ENCODE measurements at places on chromosomes 6 and 20.
A peak's percentile ranks its signal among the peaks of the same experiment; 100 is the strongest.

GRCh38 chr6:107822176-107823046 is 1.7 kb downstream of the SCML4 start:
- DNase-seq: no peak

GRCh38 chr6:85047818-85048217 is 283.4 kb upstream of the TBX18 start:
- no peak for DNase-seq

DNA sequence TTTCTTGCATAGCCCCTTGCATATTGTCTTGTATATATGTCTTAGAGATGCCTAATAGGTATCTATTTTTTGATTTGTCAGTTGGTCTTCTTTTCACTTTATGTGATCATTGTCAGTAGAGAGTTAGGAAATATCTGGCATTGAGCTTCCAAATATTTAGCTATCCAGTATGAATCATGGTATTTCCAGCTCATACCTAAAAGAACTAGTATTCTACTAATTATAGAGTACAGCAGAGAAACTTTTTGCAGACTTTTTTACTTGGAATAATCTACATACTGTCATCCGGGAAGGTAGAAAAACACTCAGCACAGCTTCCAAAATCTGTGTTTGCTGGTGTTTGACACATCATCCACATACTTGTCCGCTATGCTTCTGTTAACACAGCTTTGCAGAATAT is 156.4 kb upstream of the HTR1E start:
- no peak for DNase-seq

DNA sequence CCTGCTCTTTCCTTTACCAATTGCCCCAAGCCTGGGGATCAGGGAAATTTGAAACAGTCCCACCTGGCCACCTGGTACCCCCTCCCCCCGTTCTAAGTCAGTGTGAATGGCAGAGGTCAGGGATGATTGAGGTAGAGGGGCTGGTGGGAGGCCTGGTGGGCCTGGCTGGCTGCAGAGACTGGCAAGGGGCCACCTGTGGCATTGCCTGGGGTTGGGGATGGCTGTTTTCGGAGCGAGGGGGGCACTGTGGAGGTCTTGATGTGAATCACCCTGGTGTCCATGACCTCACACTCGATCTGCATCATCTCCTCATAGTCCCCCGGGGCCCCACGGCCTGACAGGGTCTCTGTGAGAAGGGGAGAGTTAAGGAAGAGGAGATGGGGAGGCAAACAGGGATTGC is 6.5 kb upstream of the TNXB start:
- DNase-seq: no peak

GRCh38 chr6:130409418-130410100 is 43.7 kb downstream of the TMEM200A start:
- no peak for DNase-seq

DNA sequence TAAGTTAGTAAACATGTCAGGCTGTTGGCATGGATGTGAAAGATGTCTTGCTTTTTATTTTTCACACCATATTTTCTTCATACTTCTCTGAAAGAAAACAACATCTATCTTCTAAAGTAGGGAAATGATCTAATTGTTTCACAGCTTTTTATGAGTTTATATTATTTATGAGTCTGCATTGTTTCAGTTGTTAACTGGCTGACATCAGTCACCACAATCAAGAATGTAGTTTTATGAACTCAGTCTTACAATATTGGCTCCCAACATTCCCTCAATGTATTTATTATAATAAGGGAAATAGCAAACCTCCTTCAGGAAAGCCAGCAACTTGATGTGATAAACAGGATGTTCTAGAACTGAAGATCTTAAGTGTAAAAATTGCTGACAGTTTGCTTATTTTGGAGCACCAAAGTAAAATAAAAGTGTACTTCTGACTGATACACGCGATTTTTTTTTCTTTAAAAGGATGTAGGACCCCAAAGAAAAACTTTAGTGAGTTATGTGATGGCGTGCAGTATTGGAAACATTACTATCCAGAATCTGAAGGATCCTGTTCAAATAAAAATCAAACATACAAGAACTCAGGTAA is 106.0 kb downstream of the ADGRG6 start:
- DNase-seq: no peak

- no peak for DNase-seq
These were observed 22.4 kb downstream of the SLC35F1 start for GRCh38 chr6:117929501-117929900.

- no peak for DNase-seq
These were observed 105.6 kb upstream of the FOXA2 start for GRCh38 chr20:22690000-22690399.

DNA sequence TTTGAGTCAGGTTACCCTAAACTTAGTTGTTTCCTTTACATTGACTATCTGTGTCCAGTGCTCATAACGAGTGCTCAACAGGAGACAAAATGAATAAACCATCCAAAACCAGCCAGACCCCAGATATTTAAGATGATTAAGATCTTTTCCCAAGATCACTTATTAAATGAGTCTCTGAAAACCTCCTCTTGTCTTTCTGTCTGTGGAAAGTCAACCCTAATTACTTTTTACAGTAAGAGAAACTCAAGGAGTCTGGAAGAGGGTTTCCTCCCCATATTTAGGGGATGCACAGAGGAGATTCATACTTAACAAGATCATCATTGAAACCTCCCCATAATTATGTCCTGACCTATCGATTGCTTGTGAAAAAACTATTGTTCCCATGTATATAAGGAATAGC is 84.0 kb downstream of the CAP2 start:
- no peak for DNase-seq

DNA sequence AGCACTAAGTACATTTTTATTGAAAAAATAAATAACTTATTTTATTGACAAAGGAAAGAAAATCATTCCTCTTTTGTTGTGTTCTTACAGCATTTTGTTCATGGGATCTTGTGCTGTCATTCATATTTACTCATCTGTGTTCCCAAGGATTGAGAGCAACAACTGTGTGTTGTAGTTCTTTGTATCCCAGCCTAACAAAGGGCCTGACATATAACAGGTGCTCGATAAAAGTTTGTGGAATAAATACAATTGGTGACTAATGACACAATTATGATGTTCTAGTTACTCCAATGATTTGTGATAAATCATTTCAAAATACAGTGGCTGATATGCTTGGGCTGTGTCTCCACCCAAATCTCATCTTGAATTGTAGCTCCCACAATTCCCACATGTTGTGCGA is 7.9 kb upstream of the OGFRL1 start:
- DNase-seq: no peak

DNA sequence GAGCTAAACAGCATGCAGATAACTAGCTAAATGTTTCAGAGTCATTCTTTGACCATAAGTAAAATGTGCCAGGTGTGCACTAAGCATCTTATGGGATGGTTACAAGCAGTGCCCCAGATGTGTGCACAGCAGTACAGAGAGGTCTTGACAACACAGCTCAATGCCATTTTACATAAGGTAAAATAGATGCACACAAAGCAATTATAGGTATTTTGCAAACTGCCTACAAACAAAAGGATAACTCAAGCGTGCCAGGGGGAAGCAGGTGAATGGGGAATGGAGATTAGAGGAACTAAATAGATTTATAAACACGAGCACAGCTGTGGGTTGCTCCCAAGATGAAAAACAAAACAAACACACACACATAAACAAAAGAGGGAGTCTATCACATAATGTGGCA is 64.8 kb downstream of the SLC2A10 start:
- no peak for DNase-seq

GRCh38 chr6:37822851-37823682 is 3.5 kb downstream of the ZFAND3 start:
- peak; percentile 43 for DNase-seq

- DNase-seq: no peak
These were observed 740 bp downstream of the NELFCD start for GRCh38 chr20:58981628-58982364.

GRCh38 chr20:44234566-44235317 is 12.4 kb upstream of the GDAP1L1 start:
- no peak for DNase-seq

DNA sequence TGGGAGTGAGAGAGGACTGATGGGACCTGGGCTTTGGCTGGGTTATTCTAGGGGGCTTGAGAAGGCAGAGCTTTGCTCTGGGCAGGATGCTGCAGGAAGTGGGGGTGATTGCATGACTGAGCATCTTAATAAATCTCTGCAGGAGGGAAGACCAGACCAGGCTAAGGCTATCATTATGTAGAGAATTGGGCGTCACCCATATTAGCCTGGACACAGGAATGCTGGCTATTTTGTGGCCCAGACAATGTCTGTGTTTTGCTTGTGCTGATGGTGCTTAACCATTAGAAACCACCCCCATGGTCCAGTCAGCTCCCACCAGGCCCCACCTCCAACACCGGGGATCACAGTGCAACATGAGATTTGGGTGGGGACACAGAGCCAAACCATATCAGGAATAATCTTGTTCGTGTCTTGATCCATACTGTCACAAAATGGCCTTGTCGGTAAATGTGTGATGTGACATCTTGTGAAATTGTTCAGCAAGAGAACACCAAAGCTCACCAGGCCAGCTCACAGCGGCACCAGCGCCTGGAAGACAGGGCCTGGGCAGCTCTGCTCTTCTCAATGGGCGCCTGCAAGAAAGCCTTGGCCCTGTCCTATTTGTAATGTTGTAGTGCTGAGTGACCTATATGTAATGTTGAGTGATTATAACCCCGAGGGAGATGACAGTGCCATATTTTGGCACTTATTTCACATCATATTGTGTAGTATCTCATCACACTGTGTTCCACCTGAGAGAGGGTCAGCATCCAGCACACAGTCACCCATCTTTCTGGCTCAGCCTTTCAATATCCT is 211.8 kb downstream of the QKI start:
- DNase-seq: no peak

DNA sequence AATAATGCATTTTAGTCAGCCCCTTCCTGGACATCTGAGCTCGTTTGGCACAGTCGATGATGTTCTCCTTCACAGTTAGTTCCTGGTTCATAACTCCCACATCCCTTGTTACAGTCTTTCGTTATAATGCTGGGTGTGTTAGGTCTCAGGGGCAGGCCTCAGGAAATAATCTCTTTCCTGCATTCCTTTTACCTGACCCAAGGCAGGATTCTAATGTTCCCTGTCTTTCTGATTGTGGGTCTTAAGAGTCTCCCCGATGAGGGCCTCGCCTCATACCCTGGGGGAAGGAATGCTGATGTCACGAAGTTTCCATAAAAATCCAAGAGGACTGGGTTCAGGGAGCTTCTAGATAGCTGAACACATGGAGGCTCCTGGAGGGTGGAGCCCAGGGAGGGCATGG is 104.0 kb upstream of the CARMIL1 start:
- no peak for DNase-seq

DNA sequence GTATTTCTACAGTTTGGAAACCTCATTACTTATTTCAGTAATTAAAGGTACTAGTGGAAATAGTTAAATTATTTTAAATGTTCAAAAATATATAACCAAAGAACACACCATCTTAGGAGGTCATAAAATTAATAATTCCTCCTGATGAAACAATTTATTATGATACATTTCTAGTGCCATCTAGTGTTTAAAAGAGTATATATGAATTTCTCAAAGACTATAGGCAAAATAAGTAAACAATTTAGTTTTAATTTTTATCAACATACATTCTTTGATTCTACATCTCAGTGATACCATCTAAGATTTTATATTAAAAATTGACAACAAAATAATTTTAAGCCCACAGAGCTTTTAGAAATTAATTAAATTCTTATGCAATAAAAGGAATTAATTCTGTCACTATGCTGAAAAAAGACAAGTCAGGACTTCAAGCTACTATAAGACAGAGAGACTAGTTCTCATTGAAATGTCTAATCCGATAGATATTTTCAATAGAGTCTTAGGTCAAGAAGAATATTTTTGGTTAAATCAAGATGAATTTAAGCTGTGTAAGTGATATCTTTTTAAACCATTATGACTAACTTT is 107.8 kb upstream of the RNF217 start:
- peak; percentile 34 for DNase-seq

DNA sequence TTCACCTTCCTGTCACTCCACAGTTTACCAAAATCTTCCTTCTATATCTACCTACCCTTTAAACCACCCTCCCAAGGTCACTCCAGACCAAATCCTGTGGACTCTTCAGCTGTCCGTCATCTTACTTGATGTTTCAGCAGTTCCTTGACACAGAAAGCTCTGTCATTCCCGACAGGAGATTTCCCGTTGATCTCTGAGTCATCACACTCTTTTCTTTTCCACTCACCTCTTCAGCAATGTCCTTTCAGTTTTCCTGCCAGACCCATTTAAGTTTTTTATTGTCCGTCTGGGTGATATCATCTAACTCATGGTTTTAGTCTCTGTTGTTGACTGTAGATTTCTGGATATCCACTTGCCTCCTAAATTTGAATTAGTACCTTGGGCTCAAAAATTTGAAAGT is 69.9 kb upstream of the SCGN start:
- DNase-seq: no peak

DNA sequence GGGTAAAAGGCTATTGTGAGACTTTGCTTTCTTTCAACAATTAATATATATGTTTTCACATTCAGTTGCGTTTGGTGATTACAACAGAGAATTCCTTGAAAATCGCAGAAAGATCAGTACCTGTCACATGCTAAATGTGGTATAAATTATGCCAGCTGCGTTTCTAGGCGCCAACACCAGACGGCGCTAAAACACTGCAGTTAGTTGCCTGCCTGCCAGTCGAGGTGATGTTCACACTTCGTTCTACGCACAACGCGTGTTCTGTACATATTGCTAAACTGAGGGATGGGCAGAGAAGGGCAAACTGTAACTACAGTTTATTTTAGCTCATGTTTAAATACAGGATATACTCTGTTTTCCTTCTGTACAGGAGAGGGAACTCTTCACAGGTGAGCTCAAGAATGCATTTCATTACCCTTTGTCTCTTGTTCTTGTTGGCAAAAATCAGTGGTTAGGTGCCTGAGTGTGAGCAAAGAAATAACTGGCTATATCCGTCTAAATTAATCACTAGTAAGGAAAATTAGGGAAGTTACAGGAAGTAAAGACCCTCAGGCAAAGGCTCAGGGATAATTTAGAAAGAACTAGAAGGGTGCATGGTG is 100.1 kb upstream of the RGS17 start:
- peak; percentile 59 for DNase-seq

GRCh38 chr20:3164763-3165410 is 5.2 kb upstream of the FASTKD5 start:
- DNase-seq: peak; percentile 56

DNA sequence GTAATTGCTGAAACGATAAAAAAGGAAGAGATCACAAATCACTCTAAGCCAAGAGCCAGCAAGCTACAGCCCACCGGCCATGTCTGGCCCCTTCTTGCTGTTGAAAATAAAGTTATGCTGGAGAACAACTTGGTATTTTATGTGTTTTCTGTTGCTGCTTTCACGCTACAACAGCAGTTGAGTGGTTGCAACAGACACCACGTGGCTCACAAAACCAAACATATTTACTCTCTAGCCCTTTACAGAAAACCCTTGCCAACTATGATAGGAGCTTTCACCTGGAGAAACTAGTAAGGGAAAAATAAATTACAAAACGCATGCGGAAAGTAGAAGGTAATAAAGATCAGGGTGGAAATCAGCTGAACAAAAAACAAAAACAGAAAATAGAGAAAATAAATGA is 41.1 kb upstream of the SLCO4A1 start:
- no peak for DNase-seq

- DNase-seq: no peak
These were observed 682.0 kb downstream of the GRIK2 start for GRCh38 chr6:102075539-102075938.

- no peak for DNase-seq
These were observed 240.9 kb upstream of the RNF217 start for GRCh38 chr6:124721331-124721730.

Data from cerebellar cortex (tissue), 1 donor.